KBM-7 (cell line): ENCODE measurements at places on chromosomes 4 and X.
A peak's percentile ranks its signal among the peaks of the same experiment; 100 is the strongest.

- DNase-seq: no peak
Observed at GRCh38 chr4:2155246-2155645, 86.7 kb downstream of the HAUS3 start.

DNA sequence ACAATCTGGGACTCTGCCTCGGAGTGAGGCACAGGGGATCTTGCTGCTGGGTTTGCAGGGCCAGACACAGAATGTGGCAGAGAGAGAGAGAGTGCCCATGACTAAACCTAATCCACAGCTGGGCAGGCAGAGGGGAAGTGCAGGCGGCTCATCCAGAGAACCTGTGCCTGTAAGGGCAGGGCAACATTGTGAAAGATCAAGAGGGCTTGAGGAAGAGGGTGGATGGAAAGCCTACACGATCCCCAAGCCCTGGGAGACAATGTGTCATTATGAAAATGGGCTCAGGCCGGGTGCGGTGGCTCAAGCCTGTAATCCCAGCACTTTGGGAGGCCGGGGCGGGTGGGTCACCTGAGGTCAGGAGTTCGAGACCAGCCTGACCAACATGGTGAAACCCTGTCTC lies 40.6 kb upstream of the TENM3 start:
- DNase-seq: no peak

GRCh38 chr4:13681570-13681969 lies 54.0 kb upstream of the BOD1L1 start:
- no peak for DNase-seq

GRCh38 chr4:123835831-123836590 lies 439.4 kb downstream of the SPRY1 start:
- DNase-seq: no peak

DNA sequence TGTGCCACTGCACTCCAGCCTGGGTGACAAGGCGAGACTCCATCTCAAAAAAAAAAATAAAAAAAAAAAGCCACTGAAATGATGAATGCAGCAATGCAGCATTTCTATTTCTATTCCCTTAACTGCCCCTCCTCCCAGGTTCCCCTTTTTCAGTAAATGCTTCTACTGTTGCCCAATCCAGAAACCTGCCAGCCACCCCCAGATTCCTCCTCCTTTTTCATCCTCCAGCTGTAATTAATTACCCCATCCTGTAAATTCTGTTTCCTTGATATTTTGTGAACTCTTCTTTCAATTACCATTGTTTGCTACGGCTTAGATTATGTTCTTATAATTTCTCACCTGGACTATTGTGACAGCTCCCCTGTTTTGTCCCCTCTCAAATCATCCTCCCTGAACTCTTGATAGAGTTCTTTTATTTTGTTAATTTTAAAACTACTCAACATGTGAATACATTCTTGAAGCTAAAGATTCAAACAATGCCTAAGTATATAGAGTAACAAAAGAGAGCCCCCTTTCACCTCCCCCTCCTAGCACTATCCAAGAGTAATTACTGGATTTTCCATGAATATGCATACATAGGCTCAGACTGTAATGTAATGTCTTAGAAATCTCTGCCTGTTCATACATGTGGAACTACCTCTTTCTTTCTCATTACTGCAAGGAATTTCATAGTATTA lies 140.6 kb upstream of the GPC4 start:
- no peak for DNase-seq

DNA sequence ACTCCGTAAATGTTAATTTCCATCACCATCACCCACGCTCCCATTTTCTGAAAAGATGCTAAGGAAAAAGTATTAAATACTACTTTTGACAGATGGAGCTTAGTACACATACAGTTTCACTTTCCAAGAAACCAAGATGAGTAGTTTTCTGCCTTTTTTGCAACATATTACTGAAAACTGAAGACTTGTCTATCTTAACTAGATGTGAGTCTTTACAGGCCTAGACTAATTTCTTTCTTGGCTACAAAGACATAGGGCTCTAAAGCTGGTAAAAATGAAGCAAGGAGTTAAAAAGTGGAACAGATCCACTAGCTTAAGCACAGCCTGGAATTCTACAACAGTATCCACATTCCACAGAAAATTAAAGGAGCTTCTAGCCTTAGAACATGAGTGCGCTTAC lies 68.2 kb downstream of the ATP11C start:
- no peak for DNase-seq

- no peak for DNase-seq
Observed at GRCh38 chr4:624705-625590, at the start of gene PDE6B. Gene PDE6B, plus strand, starts transcription at chr4:625573. Its CDS starts 54 bp downstream, at chr4:625627.

DNA sequence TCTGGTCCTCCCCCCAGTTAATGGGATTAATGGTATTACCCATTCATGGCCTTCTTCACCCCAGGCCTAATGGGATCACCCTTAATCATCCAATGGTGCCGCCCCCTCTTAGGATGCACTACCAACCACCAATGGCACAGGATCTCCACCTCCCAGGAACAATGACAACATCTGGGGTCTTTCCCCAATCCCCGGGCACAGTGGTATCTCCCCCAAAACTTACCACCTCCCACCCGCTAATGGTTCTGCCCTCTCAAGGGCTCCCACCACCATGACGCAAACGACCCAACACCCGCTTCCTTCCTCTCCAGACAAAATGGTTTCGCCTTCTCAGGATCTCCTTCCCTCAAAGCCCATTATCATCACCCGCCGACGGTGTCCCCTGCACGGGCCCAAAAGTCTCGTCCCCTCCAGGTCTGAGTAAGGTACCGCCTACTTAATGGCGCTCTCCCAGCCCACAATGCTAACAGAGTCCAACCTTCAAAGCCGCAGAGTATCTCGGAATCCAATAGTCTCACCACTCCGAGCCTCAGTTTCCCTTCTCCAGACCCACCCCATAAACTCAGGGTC lies 458 bp downstream of the GRIPAP1 start:
- peak; percentile 75 for DNase-seq

- peak; percentile 47 for DNase-seq
Observed at GRCh38 chrX:71910643-71910985, at the start of gene NHSL2. Gene NHSL2, plus strand, starts transcription at chrX:71910845.

GRCh38 chr4:42150653-42151567 lies 1.5 kb downstream of the BEND4 start:
- peak; percentile 70 for DNase-seq

- DNase-seq: no peak
Observed at GRCh38 chr4:176274441-176274840, 5.4 kb upstream of the ASB5 start.

DNA sequence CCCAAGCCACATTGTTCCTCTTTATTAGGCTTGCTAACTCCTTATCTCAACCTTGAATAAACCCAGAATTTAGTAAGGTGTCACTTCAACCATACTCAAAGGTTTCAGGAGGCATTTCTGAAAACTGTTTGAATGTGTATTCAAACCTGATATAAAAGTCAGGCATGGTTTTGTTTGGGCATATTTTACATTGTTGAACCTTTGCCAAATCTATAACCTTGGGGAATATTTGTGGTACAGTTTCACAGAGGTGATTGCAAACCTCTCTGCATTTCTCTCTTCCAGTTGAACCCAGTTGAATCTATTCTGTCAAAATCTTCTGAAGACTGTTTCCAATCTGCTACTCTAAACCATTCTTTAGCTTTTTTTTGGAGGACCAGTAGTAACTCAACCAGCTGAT lies 409.0 kb downstream of the TECRL start:
- no peak for DNase-seq

GRCh38 chrX:110665223-110666002 lies 130.2 kb downstream of the CHRDL1 start:
- peak; percentile 50 for DNase-seq

GRCh38 chr4:2102045-2102883 lies 43.1 kb downstream of the NAT8L start:
- DNase-seq: no peak

- DNase-seq: no peak
Observed at GRCh38 chr4:151417766-151418376, 8.9 kb downstream of the FHIP1A start.

DNA sequence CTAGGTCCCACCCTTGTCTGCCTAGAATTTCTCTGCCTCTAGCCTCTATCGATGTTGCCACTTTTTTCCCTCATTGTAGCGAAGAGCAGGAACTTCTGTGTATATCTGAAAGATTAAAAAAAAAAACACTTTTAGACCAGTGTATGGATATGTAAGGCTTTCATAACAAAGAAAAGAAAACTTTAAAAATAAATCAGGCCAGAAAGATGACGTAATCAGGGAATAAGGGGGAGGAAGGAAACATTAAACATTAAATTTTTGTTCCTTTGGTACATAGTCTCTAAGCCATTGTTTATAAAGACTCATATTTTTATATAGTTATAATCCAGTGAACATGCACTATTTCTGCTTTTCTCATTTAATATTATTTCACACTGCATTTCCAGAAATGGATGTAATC lies 26.2 kb upstream of the FTHL17 start:
- DNase-seq: no peak

DNA sequence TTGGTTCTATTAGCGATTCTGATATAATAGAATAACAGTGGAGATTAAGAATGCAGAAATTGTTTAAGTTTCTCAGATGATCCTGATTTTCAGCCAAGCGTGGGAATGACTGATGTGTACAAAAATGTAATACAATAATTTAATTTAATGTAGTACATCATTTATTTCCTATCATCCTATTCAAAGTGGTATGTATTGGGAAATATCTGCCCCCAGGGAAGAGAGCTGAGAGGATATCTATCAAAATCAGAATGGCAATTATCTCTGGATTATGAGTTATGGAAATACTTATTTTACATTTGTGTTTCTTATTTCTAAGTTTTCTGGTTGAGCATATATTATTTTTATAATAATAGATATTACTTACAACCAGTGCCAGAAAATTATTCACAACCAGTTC lies 3.9 kb downstream of the FABP2 start:
- DNase-seq: no peak

GRCh38 chr4:3945511-3946290 lies 179.5 kb downstream of the ADRA2C start:
- DNase-seq: no peak

DNA sequence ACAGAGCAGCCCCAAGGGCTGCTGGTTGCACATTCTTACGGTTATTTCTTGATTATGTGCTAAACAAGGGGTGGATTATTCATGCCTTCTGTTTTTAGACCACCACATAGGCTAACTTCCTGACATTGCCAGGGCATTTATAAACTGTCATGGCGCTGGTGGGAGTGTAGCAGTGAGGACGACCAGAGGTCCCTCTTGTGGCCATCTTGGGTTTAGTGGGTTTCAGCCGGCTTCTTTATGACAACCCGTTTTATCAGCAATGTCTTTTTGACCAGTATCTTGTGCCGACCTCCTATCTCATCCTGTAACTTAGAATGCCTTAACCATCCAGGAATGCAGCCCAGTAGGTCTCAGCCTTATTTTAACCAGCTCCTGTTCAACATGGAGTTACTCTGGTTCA lies 212.4 kb upstream of the GRID2 start:
- peak; percentile 21 for DNase-seq

DNA sequence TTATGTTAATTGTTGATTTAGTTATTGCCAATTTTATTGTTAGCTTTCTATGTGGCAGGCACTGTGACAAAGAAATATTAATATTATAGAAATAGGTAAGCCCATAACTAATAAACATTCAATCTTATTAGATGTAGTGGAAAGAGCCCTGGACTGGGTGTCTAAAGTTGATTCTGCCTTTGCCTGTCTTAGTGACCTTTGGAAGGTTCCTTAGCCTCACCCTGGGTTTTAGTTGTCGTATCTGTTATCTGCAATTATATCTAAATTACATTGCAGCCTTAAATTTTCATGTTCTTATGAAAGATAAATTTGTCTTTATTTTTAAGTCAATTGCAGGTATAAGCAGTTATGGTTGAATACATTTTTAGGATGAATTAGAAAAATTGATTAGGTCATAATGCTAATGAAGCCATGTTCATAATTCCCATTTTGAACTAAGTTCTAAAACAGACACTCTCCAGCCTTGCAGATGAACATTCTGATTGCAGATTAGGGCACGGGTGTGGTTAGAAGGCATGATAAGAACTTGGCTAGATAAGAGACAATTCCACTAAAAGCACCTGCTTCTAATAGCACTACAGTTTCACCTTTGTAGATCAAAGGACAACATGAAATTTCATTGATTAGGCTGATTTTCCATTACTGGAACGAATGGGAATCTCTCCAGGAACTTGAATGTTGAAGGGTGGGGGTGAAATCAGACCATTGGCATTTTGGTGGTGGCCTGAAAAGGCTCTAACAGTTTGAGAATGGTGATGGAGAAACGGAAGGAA lies 17.3 kb upstream of the ENPEP start:
- no peak for DNase-seq

GRCh38 chrX:47208108-47208507 lies 10.4 kb upstream of the CDK16 start:
- DNase-seq: no peak

- DNase-seq: no peak
Observed at GRCh38 chr4:76515975-76516843, 81.2 kb downstream of the SHROOM3 start.
